IMR-90 (cell line): ENCODE measurements at places on chromosomes 6 and 20. TPM values are rescaled to one million over a fixed set of nuclear protein-coding genes. Genes with fewer than 3 reads are reported as not detected.

MROH8 gene
- 1.1 and 1.8 TPM in 2 replicates for total RNA-seq

THBD gene
- total RNA-seq, result under 0.01 TPM in 1 of 2 replicates, not detected in the other

NOL7 gene
- total RNA-seq, result 21.3 and 60.8 TPM in 2 replicates

MAP7 gene
- total RNA-seq, result 0.28 and 0.36 TPM in 2 replicates

TREM2 gene
- total RNA-seq, result not detected in 2 replicates

PDE7B gene
- total RNA-seq, result 12.4 and 15.6 TPM in 2 replicates

RAET1L gene
- total RNA-seq, result not detected in 2 replicates

BLOC1S5 gene
- total RNA-seq, result 17.2 and 18.3 TPM in 2 replicates

PDYN gene
- total RNA-seq, result not detected in 2 replicates

MAPK13 gene
- total RNA-seq, result 1.9 and 2.0 TPM in 2 replicates

RNF217 gene
- total RNA-seq, result 16.7 and 20.4 TPM in 2 replicates

SLC32A1 gene
- not detected in 2 replicates for total RNA-seq

SLC17A2 gene
- total RNA-seq, result not detected in 2 replicates

WFDC5 gene
- not detected in 2 replicates for total RNA-seq

ZNF341 gene
- 1.1 TPM in 2 replicates for total RNA-seq

ADGRF4 gene
- total RNA-seq, result under 0.01 TPM in 1 of 2 replicates, not detected in the other

TAP2 gene
- total RNA-seq, result 6.6 and 8.1 TPM in 2 replicates

C6orf132 gene
- total RNA-seq, result 0.72 and 1.1 TPM in 2 replicates

TMEM217 gene
- 1.4 TPM in 2 replicates for total RNA-seq

ATRN gene
- 42.5 and 46.2 TPM in 2 replicates for total RNA-seq

ULBP1 gene
- 0.18 and 0.56 TPM in 2 replicates for total RNA-seq

CLVS2 gene
- not detected in 2 replicates for total RNA-seq

SMIM26 gene
- total RNA-seq, result 42.8 and 49.2 TPM in 2 replicates

HTR1E gene
- not detected in 2 replicates for total RNA-seq
